ENCODE measurements at places on chromosomes 4 and X. TPM values are rescaled to one million over a fixed set of nuclear protein-coding genes. Genes with fewer than 3 reads are reported as not detected.

The DCAF8L2 gene
- total RNA-seq: not detected

The LNX1 gene
- not detected for total RNA-seq

The PDCL2 gene
- total RNA-seq: not detected

The MAGEA10 gene
- total RNA-seq: not detected

The NEIL3 gene
- total RNA-seq: not detected

The TRIM61 gene
- total RNA-seq: 2.3 TPM

The WDR19 gene
- 79.8 TPM for total RNA-seq

The ERCC6L gene
- 0.34 TPM for total RNA-seq

The KIT gene
- not detected for total RNA-seq

The CFAP99 gene
- not detected for total RNA-seq

The LIMCH1 gene
- not detected for total RNA-seq

The SPANXB1 gene
- not detected for total RNA-seq

The TBX22 gene
- total RNA-seq: not detected

The DDIT4L gene
- not detected for total RNA-seq

The EPHA5 gene
- total RNA-seq: not detected

The ABCG2 gene
- total RNA-seq: 0.07 TPM

The IDUA gene
- 67.4 TPM for total RNA-seq

The FGF16 gene
- not detected for total RNA-seq

The RRH gene
- 0.64 TPM for total RNA-seq

The TRIM60 gene
- not detected for total RNA-seq

The CLDN2 gene
- not detected for total RNA-seq

The HAND2 gene
- total RNA-seq: not detected

The GAGE12J gene
- not detected for total RNA-seq

The PTPN13 gene
- total RNA-seq: 0.91 TPM

The SOWAHB gene
- not detected for total RNA-seq

The CTAG1B gene
- not detected for total RNA-seq

The DGKK gene
- not detected for total RNA-seq

The TRMT10A gene
- total RNA-seq: 4.5 TPM

The VCX3B gene
- total RNA-seq: not detected

The USP17L17 gene
- not detected for total RNA-seq

The IL13RA1 gene
- 36.7 TPM for total RNA-seq

The SPOCK3 gene
- not detected for total RNA-seq

The CENPVL2 gene
- not detected for total RNA-seq

The TCEAL6 gene
- total RNA-seq: not detected

The PNMA6A gene
- 0.39 TPM for total RNA-seq

The AMMECR1 gene
- 10.6 TPM for total RNA-seq

The MSX1 gene
- total RNA-seq: not detected

The SSX2B gene
- total RNA-seq: not detected
